ENCODE measurements at places on chromosomes 12 and 14.

GRCh38 chr12:31306866-31307265 lies 19.1 kb downstream of the SINHCAF start:
- no peak for DNase-seq

- DNase-seq: peak; percentile 5
Measured at GRCh38 chr14:55373784-55374705, 37.6 kb downstream of the ATG14 start.

DNA sequence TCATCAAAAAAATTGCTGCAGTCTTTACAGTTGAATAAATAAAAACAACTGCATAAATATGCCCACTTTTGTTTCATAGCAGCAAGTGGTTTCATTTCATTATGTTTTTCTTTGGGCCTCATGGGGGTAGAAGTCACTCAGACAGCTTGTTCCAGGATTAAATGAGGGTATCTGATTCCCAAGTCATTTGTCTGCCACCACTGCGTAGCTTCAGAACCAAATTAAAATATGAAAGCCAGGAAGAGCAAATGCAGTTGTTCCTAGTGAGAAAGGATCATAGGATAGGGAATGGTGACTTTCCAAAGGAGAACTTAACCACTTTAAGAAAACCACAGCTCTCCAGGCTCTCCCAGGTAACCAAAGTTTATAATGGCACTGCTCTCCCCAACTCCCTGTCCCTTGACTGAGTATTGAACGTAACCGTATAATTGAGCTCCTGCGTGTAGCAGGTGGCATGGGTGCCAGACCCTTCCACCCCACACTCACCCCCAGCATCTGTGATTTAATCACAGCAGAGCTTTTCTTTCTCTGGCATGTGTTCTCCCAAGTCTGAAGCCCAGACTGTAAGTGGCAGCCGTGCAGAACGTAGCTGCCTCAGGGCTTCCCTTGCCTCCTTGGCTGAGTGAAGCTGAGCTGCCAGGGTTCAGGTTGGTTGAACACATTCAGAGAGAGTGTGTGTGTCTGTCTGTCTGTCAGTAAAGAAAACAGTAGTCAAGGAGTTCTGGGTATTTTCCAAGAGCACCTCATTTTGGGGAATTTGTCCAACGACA lies 11.3 kb upstream of the KCNH3 start:
- no peak for DNase-seq

- DNase-seq: no peak
Measured at GRCh38 chr12:45304514-45305178, 88.8 kb downstream of the ANO6 start.

- DNase-seq: no peak
Measured at GRCh38 chr12:120048263-120048662, 59.2 kb downstream of the BICDL1 start.

GRCh38 chr12:104177663-104178501 lies 37.7 kb upstream of the TXNRD1 start:
- no peak for DNase-seq

- no peak for DNase-seq
Measured at GRCh38 chr12:84072961-84073360, 839.6 kb downstream of the SLC6A15 start.

DNA sequence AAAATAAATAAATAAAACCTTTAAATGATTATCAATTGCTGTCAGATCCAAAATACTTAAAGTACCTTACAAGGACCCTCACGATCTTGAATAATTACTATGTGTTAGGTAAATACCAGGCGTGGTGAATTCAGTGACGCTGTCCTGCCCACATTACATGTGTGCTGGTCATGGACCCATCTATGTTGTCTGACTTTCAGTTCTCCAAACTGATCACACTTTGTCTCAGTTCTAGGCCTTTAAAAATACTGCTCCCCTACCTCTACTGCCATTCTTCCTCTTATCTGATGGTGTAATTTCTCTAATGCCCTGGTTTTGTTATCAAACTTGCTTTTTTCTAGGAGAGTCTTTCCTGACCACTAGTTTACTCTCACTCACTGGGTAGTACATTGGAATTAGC lies 520.7 kb downstream of the TRHDE start:
- no peak for DNase-seq

GRCh38 chr12:75909714-75910656 lies 121.6 kb downstream of the PHLDA1 start:
- no peak for DNase-seq

- no peak for DNase-seq
Measured at GRCh38 chr12:68483592-68484383, 126.9 kb upstream of the RAP1B start.

DNA sequence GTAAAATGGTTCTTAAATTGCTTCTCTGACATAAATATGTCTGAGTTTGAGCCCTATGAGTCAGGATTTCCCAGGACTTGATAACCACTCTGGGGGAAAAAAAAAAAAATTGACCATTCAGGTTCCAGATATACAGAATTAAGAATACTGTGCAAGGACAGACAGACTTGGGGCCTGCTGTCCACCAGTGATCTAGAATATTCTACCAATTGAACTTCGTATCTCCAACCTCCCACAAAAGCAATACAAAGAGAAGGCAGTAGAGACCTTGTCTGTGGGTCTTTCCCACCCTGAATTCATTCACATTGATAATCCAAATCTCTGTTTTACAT lies 4.1 kb downstream of the SINHCAF start:
- no peak for DNase-seq

DNA sequence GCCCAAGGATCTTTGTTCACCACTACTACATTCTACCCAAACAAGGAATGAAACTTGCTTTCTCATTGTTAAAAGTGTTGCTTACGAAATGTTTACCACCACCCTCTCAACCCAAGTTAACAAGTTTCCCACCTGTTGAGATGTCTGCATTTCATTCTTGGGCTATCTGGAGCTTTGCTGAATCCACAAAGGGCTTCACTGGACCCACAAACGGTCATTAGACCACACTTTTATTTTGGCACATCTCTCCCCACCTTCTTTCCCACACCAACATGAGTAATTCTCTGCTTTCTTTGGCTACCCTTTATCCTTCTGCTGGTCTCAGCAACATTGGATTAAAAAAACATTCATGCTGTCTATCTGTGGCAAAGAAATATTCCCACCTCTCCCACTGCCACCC lies 78.0 kb downstream of the TMEM260 start:
- DNase-seq: no peak

- no peak for DNase-seq
Measured at GRCh38 chr12:42172441-42173210, 28.0 kb upstream of the GXYLT1 start.

DNA sequence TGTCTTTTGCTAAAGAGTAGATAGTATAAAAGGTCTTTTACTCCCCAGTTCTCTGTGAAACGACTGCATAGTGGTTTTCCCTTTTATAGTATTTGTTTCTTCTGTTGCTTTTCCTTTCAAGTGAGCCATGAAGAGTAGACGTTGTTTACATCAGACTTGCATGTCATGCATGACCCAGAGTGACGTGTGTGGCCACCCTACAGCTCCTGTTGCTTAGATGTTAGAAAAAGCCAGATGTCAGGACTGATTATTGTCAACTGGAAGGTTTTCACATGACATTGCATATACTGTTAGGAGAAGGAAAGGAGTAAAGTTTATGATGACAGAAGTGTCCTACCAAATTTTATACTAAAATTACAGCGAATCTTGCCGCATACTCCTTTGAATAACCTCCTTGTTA lies 1.3 kb upstream of the RD3L start:
- DNase-seq: no peak

- no peak for DNase-seq
Measured at GRCh38 chr12:98691351-98691750, 46.3 kb downstream of the APAF1 start.

DNA sequence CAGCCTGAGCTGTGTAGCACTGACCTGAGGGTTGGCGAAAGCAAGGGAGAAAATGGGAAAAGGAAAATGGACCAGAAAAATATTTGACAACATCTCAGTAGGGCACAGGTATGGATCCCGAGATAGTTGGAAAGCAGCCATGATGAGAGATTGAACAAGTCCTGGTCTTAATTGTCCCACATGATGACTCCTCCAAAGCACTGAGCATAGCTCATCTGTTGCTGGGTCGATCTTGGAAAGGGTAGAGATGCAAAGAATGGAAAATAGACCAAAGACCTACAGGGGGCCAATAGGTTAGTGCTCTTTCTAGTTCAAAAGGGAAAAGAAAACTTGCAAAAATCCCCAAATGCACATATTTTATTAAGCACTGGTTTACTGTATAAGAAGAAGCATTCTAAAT lies 251.9 kb downstream of the SEC23A start:
- DNase-seq: no peak

GRCh38 chr14:35897616-35898111 lies 71.5 kb downstream of the BRMS1L start:
- DNase-seq: no peak

GRCh38 chr12:65876898-65877721 lies 52.8 kb downstream of the HMGA2 start:
- DNase-seq: no peak

DNA sequence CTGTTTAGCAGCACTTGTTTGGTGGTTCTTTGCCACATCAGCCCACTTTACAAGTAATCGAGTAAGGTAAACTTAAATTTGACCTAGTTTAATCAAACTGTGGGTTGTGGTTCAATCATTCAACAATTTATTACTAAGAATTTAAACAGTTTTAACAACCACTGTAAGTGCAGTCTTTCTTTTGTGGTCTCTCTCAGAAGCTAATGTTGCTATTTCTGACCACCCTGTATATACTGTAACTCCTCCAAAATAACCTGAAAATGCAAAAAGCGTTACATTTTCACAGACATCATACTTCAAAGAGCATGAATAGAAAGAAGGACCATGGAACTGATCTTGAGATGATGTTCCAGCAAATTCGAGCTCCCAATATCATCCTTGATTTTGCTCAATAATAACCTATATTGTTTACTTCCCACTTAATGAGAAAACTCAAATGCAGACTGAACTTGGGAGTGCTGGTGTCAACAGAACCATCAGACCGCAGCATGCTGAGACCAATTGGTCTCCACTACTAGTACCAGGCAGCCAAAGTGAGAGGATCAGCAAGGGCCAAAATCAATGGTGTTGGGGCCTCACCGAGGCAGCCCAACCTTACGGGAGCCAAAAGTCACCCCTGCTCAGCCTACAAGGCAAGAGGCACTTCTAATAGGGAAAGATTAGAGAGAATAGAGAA lies 22.1 kb downstream of the IFNG-AS1 start:
- no peak for DNase-seq

DNA sequence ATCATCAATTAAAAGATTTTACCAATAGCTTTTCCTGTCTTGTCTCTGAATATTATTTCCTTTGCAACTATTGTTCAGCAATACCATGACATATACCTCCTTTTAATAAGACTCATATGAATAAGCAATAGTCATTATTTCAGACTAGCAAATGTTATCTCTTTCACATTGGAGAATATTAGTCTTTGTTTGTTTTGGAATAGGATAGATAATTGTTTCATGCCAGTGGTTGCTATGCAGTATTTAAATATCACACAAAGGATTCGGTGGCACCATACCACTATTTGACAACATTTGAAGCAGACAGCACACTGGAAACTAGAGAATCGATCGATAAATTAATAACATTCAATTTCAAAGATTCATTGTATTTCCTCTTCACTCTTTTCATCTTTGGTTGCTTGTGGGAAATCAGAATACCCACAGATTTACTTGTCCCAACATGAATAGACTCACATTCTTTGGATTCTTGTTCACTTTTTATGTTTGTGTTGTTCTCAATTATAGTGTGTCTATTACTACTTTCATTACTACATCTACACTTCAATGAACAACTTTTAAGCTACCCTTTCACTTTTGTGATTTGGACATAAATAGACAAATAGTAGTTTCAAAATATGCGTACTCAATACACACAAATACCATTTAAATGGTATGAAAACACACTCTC lies 42.7 kb upstream of the TBPL2 start:
- no peak for DNase-seq

GRCh38 chr12:60568914-60569313 lies 973.1 kb downstream of the SLC16A7 start:
- DNase-seq: no peak

All from CD8-positive, alpha-beta T cell (primary cell).